ENCODE measurements at places on chromosomes 5 and 9.
A peak's percentile ranks its signal among the peaks of the same experiment; 100 is the strongest.

DNA sequence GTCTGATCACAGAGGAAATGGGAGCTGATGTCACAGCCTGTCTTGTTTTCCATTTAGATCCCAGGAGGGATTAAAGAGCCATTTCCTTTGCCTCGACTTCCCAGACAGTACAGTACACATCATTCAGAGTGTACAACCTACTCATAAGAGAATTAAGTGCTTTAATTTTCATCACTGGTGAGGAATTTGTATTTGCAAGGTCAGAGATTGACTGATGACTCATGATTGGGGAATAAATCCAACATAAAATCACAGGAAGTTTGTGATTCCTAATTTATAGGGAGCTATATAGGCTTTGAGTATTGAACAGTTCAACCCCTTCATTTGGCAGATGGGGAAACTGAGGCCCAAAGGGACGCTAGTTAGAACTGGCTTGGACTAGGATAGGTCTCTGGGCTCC is 4.1 kb upstream of the TOMM5 start:
- H3K4me1 ChIP-seq = peaks cover 4% of the 10 kb centered on the region
- peaks cover 34% of the 10 kb centered on the region for H3K27me3 ChIP-seq
- H3K36me3 ChIP-seq = peaks cover 9% of the 10 kb centered on the region
- DNase-seq = no peak
- no peak overlapping the region for H3K27ac ChIP-seq

DNA sequence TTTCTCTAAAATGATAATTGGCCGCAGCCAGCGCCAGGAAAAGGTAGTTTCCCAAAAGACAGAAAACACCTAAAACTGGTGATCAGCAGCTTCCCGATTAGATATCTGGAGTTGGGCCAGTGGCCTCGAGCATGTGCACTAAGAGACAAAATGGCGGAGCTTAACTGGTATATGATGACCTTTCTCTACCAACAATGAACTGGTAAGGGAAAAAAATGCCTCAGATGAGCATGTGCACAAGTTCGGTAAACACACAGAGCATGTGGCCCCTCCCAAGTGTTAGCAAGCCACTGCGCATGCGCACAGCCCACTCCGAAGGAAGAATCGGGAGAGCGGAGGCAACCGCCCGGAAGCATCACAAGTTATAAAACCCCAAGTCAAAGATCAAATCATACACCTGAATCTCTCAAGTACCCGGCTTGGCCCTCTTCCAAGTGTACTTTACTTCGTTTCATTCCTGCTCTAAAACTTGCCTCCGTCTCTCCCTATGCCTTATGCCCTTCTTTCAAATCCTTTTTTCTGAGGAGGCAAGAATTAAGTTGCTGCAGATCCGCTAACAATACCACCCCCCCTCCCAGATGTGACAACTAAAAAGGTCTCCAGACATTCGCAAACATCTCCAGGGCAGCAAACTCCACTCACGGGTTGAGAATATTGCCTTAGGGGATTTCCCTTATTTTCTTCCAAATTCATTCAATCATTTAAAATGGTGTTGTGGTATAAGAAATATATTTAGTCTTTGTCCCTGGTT is 15.0 kb upstream of the PTBP3 start:
- H3K27me3 ChIP-seq = peaks cover 12% of the 10 kb centered on the region
- DNase-seq = peak; percentile 30
- H3K27ac ChIP-seq = peak overlapping the region; percentile 76
- H3K4me3 ChIP-seq = peak overlapping the region; percentile 70

- no peaks in the 10 kb centered on the region for H3K4me1 ChIP-seq
- peaks cover 33% of the 10 kb centered on the region for H3K36me3 ChIP-seq
- no peaks in the 10 kb centered on the region for H3K27me3 ChIP-seq
- no peak overlapping the region for H3K4me3 ChIP-seq
- H3K27ac ChIP-seq = no peak overlapping the region
- DNase-seq = no peak
Measured at GRCh38 chr9:123081824-123082223, 48.4 kb downstream of the GPR21 start.

GRCh38 chr5:177458912-177459350 is 12.3 kb downstream of the PRR7 start:
- no peaks in the 10 kb centered on the region for H3K27me3 ChIP-seq
- H3K27ac ChIP-seq = no peak overlapping the region
- peaks cover 10% of the 10 kb centered on the region for H3K4me1 ChIP-seq
- peaks cover 32% of the 10 kb centered on the region for H3K36me3 ChIP-seq

GRCh38 chr5:39775086-39775796 is 350.5 kb upstream of the DAB2 start:
- peaks cover 44% of the 10 kb centered on the region for H3K27me3 ChIP-seq
- no peak overlapping the region for H3K4me3 ChIP-seq
- H3K36me3 ChIP-seq = no peaks in the 10 kb centered on the region
- no peak overlapping the region for H3K27ac ChIP-seq
- DNase-seq = no peak

GRCh38 chr9:130394320-130394719 is 50.4 kb upstream of the ASS1 start:
- no peaks in the 10 kb centered on the region for H3K4me1 ChIP-seq
- peaks cover 20% of the 10 kb centered on the region for H3K27me3 ChIP-seq
- no peak overlapping the region for H3K27ac ChIP-seq
- DNase-seq = no peak

- no peaks in the 10 kb centered on the region for H3K27me3 ChIP-seq
- H3K27ac ChIP-seq = no peak overlapping the region
- H3K4me3 ChIP-seq = peak overlapping the region; percentile 82
- no peak for DNase-seq
- H3K36me3 ChIP-seq = peaks cover 3% of the 10 kb centered on the region
Measured at GRCh38 chr5:95619096-95619495, 791 bp upstream of the GPR150 start.

- no peaks in the 10 kb centered on the region for H3K4me1 ChIP-seq
- H3K27me3 ChIP-seq = peaks cover 34% of the 10 kb centered on the region
- H3K36me3 ChIP-seq = no peaks in the 10 kb centered on the region
- H3K27ac ChIP-seq = no peak overlapping the region
- DNase-seq = no peak
Measured at GRCh38 chr5:179417016-179417415, 71.8 kb upstream of the ADAMTS2 start.

DNA sequence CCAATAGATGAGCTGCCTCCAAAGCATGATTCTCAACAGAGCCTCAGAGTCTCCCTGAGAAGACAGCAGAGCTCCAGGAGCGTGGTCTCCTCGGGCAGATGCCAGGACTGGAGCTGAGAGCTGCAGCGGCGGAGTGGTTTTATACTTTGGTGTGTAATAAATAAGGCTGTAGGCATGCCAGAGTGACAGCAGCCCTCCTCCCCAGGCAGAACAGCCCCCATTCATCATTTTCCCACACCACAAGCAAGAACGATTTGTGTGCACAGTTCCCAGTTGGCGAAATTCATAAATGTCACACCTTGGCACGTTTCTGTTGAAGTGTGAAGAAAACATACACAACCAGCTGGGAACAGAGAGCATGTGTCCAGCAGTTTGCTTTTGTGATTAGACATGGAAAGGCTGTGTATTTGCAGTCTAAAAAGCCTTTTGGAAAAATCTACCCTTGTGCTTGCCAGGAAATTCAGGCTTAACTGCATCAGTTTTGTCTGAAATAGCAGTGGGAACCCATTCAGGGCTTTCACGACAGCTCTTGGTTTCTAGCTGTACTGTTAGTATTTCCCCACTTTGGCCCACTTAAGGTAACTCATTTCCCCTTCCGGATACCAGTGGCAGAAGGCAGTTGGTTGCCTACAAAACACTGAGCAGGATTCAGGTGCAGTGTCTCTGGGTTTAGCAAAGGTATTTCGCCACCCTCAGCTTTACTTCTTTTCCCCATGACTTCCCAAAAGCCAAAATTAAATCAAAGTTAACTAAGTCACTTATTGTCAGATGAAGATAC is at the start of gene C1QTNF3:
C1QTNF3 (minus strand) TSS at position 115 of the 778 bp plus-strand sequence; CDS start at position 27, 88 bp downstream.
- no peak within 1 kb of the TSS for H3K27ac ChIP-seq
- no peak for DNase-seq
- H3K36me3 ChIP-seq = peaks cover 1% of the 10 kb centered on the region
- no peaks in the 10 kb centered on the region for H3K4me1 ChIP-seq
- no peak within 1 kb of the TSS for H3K4me3 ChIP-seq

GRCh38 chr9:3912817-3913216 is 387.0 kb upstream of the RFX3 start:
- H3K27me3 ChIP-seq = peaks cover 25% of the 10 kb centered on the region
- no peaks in the 10 kb centered on the region for H3K36me3 ChIP-seq
- no peak overlapping the region for H3K4me3 ChIP-seq
- H3K4me1 ChIP-seq = no peaks in the 10 kb centered on the region

DNA sequence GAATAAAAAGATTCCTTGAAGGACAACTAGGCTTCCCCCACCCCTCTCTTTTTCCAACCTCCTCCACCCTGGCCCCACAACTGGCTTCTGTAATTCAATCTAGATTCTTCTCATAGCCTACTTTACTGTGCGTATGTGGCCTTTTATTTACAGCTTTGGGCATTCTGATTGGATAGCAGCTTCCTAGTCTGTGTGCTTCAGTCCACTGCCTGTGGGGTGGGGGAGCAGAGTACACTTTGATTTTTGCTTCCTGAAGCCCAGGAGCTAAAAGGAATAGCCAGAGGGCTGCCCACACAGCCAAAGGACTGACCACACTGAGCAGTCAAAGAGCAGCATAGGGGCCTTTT is 30.4 kb downstream of the RUSC2 start:
- no peak overlapping the region for H3K4me3 ChIP-seq
- no peak overlapping the region for H3K27ac ChIP-seq
- no peaks in the 10 kb centered on the region for H3K4me1 ChIP-seq
- no peaks in the 10 kb centered on the region for H3K27me3 ChIP-seq
- no peaks in the 10 kb centered on the region for H3K36me3 ChIP-seq

DNA sequence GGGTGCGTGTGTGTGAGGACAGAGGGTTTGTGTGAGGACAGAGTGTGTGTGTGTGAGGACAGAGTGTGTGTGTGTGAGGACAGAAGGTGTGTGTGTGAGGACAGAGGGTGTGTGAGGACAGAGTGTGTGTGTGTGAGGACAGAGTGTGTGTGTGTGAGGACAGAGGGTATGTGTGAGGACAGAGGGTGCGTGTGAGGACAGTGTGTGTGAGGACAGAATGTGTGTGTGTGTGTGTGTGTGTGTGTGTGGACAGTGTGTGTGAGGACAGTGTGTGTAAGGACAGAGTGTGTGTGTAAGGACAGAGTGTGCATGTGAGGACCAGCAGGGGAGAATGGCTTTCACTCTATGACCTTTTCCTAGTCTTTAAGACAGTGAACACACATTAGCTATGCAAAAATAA is 63.1 kb upstream of the UBAC1 start:
- H3K36me3 ChIP-seq = peaks cover 2% of the 10 kb centered on the region
- no peaks in the 10 kb centered on the region for H3K27me3 ChIP-seq
- peaks cover 15% of the 10 kb centered on the region for H3K4me1 ChIP-seq
- DNase-seq = no peak
- no peak overlapping the region for H3K4me3 ChIP-seq

DNA sequence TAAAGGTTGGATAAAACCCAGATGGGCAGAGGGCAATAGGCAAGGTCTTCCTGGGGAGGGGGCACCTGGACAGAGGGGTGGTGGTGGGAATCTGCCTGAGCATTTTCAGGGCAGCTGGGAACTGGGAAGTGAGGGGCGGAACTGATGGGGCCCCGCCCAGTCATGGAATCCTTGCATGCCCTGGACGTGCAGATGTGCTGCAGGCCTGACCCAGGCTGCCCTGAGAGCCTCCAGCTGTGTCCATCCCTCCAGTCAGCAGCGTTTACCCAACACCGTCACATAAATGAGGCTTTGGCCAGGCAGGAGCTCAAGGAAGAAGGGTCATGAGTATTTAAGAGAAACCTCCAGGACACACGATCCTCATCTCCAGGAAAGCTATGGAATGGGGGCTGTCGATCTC is 70.3 kb downstream of the DAB2IP start:
- H3K4me1 ChIP-seq = no peaks in the 10 kb centered on the region
- DNase-seq = no peak
- H3K4me3 ChIP-seq = no peak overlapping the region
- H3K27me3 ChIP-seq = no peaks in the 10 kb centered on the region
- no peak overlapping the region for H3K27ac ChIP-seq

DNA sequence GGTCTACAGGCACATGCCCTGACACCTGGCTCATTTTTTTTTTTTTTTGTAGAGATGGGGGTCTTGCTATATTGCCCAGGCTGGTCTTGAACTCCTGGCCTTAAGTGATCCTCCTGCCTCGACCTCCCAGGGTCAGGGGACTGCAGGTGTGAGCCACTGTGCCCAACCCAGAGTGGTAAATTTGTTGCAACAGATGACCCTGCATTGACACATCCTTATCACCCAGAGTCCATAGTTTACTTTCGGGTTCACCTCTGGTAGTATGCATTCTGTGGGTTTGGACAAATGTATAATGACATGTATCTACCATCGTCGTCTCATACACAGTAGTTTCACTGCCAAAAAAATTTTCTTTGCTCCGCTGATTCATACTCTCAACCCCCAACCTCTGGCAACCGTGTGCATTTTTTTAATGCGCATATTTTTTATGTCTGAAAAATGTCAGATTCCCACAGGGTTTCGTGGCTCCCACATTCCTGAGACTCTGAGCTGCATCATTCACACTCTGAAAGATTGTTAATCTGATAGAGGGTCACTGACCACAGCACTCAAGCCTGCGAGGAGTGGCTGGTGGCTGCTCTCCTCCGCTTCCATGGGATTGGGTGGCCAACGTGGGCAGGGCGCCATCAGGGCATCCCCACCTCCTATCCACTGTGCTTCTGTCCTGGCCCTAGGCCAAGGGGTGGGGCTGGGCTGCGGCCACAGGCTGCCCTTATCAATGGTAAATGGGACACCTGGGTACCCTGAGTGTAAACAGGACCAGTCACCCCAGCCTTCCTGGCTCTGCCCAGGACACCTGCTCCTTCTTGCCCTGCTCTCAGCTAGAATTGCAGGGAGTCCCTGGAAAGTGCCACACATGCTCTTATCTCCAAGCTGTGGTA is 9.6 kb downstream of the NDST1 start:
- H3K4me1 ChIP-seq = no peaks in the 10 kb centered on the region
- no peak overlapping the region for H3K4me3 ChIP-seq
- H3K36me3 ChIP-seq = peaks cover 3% of the 10 kb centered on the region
- no peaks in the 10 kb centered on the region for H3K27me3 ChIP-seq
- H3K27ac ChIP-seq = peak overlapping the region; percentile 46
- DNase-seq = no peak

Measured in central memory CD8-positive, alpha-beta T cell (primary cell).